Activated T-cell treated with anti-CD3 and anti-CD28 coated beads for 24 hours (primary cell): ENCODE measurements at places on chromosomes 2 and 18.

- no peak for DNase-seq
Observed at GRCh38 chr18:33946336-33946735, 278.4 kb downstream of the NOL4 start.

DNA sequence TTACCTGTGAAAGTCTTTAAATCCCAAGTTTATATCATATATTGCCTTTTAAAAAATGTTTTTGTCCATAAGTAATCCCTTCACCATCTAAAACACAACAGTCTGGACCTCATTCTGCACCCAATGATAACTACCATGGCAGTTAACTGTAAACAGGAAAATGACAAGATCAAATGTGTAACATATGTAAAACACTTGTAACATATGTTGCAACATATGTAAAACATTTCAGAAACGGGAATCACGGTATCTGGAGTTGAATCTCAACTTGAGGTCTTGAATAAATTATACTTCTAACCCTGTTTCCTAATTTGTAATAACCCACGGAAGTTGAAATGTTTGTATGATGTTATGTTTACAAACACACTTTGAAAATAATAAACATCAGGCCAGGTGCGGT lies 6.2 kb downstream of the LRPPRC start:
- DNase-seq = no peak

GRCh38 chr18:49178321-49178720 lies 227.6 kb upstream of the SMAD7 start:
- no peak for DNase-seq

DNA sequence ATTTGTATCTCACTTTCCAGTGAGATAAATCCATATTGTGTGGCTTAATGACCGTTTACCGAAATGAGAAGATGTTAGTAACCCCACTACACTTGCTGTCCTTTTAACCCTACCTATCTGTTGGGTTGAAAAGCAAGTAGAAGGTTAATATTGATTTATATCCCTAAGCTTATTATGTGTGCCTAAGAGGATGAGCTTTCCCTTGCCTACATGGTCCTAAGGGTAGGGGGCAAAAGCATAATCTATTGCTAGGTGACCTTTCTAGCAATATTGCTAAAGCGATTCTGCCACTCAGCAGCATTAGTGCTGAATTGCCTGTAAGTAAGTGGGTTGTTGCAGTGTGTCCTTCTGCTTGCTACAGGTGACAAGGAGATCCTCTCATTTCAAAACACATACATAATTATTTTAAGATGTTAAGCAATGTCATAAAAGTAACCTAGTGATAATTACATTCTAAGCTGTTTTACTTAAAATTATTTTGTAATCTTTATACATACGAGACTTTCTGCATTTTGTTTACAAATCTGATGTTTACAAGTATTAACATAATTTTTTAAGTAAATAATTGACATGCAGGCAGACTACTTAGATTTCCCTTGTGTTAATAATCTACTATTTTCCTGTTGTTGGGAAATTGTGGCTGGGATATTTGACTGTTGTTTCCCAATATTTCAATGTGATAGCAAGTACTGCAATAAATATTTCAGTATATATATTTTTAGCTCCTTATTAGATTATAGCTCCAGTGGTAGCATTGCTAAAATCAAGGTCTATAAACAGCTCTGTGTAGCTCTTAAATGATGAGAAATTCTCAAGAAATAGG lies 49.1 kb upstream of the CABYR start:
- DNase-seq = no peak

DNA sequence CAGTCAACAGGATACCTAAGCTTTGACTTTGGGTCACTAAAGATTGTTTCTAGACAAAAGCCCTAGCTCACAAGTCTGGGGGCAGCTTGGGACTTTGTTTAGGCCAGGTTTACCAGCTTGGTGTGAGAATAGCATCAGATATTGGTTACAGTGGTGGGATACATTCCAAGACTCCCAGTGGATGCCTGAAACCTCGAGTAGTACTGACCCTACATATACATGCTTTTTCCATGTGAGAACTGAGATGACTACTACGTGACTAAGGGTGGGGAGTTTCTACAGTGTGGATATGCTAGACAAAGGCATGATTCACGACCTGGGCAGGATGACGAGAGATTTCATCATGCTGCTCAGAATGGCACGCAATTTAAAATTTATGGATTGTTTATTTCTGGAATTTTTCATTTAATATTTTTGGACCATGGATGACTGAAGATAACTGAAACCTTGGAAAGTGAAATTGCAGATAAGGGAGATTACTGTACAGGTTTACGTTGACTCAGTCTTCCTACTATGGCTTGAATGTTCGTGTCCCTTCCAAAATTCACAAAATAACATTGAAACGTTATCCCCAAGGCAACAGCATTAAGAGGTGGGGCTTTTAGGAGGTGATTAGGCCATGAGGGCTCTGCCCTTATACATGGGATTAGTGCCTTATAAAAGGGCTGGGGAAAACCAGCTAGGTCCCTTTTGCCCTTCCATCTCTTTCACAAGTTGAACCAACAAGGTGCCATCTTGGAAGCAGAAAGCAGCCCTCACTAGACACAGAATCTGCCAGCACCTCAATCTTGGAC lies 50.2 kb upstream of the CTAGE1 start:
- no peak for DNase-seq

GRCh38 chr2:195470622-195471021 lies 186.4 kb upstream of the SLC39A10 start:
- DNase-seq = no peak

- DNase-seq = no peak
Observed at GRCh38 chr18:69854455-69854854, 93.2 kb downstream of the CD226 start.

- no peak for DNase-seq
Observed at GRCh38 chr2:10080536-10081304, 509 bp upstream of the CYS1 start.

GRCh38 chr2:118661179-118661578 lies 186.3 kb downstream of the EN1 start:
- DNase-seq = no peak

GRCh38 chr18:44743631-44744030 lies 62.9 kb downstream of the SETBP1 start:
- DNase-seq = no peak

DNA sequence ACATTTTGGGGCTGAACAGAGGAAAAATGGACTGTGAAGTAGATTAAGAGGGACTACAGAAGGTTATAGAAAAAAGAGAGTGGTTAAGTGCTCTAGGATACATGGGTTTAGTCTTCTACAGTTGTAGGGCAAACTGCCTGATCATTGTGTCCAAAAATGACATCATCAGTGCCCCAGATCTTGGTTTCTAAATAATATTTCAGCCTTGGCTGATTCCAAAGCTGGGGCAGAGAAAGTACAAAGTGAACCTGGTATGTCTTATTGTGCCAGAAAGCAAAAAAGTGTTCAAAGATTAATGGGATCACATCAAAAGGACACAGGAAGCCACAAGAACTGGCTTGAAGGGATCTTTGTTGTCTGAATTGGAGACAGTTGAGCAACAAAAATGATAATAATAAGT lies 97.1 kb upstream of the ZNF521 start:
- no peak for DNase-seq

DNA sequence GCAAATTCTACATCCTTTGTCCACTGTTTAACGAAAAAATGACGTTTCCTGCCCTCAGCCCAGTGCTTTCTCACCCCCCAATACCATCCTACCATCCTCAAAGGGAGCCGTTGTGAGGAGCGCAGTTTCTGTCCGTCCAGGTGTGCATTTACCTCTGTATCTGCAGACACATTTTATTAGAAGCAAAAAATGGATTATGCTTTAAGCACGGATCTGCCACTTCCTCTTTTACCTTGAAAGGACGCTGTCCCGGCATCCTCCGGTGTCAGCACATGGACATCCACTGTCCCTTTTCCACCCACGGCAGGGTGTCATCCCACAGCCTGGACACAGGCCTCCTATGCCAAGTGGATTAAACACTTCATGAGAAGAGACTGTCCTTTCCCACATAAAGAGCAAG lies 7.2 kb upstream of the MAL start:
- DNase-seq = no peak

- no peak for DNase-seq
Observed at GRCh38 chr2:190726255-190726654, 77.4 kb downstream of the NAB1 start.

- DNase-seq = no peak
Observed at GRCh38 chr18:70376914-70377258, 88.0 kb downstream of the SOCS6 start.

DNA sequence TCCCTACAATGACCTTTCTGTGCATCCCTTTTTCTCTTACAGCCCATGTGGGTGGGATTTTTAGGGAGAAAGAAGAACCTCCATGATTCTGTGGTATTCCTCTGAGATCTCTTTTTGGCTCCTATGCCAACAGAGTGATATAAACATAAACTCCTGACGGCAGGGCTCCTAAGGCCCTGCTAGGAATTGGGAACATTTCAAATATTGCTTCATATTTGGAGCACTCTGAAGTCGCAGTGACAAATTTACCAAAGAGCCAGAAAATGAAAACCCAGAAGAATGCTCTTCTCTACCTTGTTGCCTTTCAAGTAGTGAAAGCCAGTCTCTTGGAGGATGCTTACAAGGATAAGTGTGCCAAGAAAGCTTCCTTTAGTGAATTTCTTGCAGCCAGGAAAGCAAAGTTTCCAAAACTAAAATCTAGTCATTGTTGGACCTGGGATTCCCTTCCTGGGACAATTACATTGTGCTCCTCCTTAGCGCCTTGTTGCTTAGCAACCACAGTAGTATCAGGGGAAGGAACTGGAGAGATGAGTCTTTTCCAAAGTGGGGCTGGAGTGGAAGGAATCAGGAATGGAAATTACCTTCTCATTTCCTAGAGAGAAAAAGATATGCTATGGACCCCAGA lies 7.3 kb upstream of the SETBP1 start:
- DNase-seq = no peak

- no peak for DNase-seq
Observed at GRCh38 chr2:82256983-82257632, 1952.6 kb upstream of the LRRTM1 start.

GRCh38 chr2:101740555-101740964 lies 43.1 kb downstream of the MAP4K4 start:
- DNase-seq = no peak

GRCh38 chr2:73830871-73831401 lies 2.2 kb downstream of the STAMBP start:
- peak; percentile 42 for DNase-seq

DNA sequence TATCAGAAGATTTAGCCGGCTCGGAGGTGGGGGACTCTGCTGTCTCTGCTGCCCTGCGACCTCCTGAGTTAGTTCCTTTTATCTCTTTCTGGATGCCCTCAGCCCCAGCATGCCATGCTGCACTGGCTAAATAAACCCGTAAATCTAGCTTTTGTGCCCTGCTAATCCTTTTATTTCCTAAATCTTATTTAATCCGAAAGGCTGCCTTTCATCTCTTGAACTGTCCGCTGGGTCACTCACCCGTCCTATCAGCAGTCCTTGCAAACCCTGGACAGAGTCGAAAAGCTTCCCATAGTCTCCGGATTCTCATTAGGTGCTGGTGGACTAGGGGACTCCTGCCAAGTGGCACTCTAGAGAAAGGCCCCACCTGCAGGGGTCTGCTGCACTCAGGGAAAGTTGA lies 122.0 kb upstream of the APCDD1 start:
- no peak for DNase-seq

GRCh38 chr2:33321236-33321771 lies 155.1 kb upstream of the RASGRP3 start:
- peak; percentile 12 for DNase-seq

- no peak for DNase-seq
Observed at GRCh38 chr2:32947076-32947483, 327 bp downstream of the LTBP1 start.

GRCh38 chr2:190533968-190534309 lies 583 bp downstream of the NEMP2 start:
- peak; percentile 40 for DNase-seq

DNA sequence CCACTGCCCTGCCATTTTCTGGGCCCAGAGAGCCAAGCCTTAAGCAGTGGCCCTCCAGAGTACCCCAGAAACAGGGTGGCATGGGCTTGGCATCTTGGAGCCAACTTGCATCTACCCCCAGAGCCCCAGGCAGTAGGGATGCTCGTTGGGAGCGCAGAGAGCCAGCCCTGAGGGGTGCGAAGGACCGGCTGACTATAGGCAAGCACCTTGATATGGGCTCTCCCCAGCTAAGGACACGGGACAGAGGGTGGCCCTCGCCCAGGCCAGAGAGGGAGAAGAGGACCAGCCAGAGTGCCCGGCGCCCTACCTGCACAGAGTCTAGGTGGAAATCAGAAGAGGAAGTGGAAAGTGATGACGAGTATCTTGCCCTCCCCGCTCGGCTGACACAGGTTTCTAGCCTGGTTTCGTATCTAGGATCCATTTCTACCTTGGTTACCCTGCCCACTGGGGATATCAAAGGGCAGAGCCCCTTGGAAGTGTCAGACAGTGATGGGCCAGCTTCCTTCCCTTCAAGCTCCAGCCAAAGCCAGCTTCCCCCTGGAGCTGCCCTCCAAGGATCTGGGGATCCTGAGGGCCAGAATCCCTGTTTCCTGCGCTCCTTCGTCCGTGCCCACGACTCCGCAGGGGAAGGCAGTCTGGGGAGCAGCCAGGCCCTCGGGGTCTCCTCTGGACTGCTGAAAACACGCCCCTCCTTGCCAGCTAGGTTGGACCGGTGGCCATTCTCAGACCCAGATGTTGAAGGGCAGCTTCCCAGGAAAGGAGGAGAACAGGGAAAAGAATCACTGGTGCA lies 16.2 kb downstream of the CEP68 start:
- DNase-seq = no peak

- DNase-seq = no peak
Observed at GRCh38 chr18:8380926-8381325, 228.3 kb upstream of the RAB12 start.
